ENCODE measurements at places on chromosomes 1 and 21. TPM values are rescaled to one million over a fixed set of nuclear protein-coding genes. Genes with fewer than 3 reads are reported as not detected.

The TSPAN2 gene
- total RNA-seq: 1.2 TPM

The SSBP3 gene
- total RNA-seq: 9.4 TPM

The RBP7 gene
- total RNA-seq: 5.8 TPM

The RPE65 gene
- total RNA-seq: not detected

The CLCA1 gene
- not detected for total RNA-seq

The SDE2 gene
- 7.0 TPM for total RNA-seq

The AADACL3 gene
- not detected for total RNA-seq

The TSPEAR gene
- not detected for total RNA-seq

The MAP1LC3C gene
- not detected for total RNA-seq

The SLC44A3 gene
- 2.1 TPM for total RNA-seq

The SPRR2G gene
- not detected for total RNA-seq
